ENCODE measurements at places on chromosomes 5 and 9.

DNA sequence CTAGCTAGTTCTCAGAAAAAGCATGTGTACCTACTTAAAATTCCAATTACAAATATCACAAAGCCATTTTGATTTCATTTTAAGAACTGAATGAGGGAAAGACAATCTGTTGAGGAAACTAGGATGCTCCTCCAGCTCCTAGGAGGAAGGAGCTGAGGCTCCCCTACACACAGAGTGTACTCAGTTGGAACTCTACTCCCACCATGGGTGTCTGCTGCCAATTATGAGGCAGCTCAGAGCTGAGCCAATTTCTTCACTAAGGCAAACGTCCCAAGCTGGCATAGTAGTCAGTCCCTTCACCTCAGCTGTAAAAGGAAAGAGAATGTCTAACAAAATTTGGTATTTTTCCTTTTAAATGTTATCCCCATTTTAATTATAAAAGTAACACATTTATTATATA lies 300.0 kb upstream of the TRPC7 start:
- no peak for DNase-seq

GRCh38 chr5:107329850-107330249 lies 340.9 kb downstream of the EFNA5 start:
- no peak for DNase-seq

GRCh38 chr9:72089451-72090130 lies 29.2 kb upstream of the C9orf57 start:
- no peak for DNase-seq

GRCh38 chr9:110571801-110572483 lies 7.6 kb downstream of the SVEP1 start:
- no peak for DNase-seq

DNA sequence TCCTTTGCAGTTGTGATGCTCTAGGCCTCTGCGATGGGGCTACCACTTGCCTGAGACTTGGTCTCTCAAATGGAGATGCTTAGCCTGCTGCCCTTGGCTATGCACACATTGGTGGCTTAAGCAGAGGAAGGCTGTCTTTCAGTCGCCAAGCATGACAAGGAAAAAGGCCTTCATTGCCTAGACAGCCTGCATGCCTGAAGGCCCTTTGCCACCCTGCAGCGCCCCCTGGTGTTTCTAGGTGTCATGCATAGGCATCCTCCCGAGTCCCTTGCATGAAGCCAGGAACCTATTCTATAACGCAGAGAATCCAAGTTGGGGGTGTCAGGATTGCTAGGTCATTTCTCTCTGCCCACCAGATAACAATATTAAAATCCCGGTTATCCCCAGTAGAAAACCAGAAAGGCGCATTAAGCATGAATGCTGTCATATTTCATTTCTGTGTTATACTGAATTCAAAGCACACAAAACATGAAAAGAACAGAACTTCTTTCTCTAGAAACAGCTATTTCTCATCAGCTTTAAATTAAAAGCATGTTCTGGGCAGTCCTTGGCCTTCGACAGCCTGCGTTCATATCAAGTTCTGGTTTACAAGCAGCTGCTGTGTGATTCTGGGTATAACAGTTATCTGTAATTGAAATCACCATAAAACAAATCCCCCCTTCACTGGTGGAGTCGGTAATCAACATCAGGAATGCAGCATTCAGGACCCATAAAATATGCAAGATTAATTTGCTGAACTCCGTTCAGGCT lies 59.7 kb upstream of the TRPC7 start:
- peak; percentile 21 for DNase-seq

DNA sequence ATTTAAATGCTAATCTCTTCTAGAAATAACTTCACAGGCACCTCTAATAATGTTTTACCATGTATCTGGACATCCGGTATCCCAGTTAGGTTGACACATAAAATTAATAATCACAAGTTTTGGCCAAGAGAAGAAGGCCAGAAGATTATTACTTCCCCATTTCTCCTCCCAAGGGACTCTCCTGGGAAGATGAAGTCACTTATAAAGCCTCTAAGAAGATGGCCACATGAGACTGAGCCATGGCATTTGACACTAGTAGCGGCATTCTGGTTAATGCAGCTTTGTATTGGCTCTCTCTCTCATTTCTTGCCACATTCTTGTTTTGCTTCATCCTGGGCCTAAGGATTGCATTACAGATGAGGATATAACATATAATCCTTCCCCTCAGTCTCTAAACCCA lies 34.5 kb upstream of the RASA1 start:
- DNase-seq, result no peak

DNA sequence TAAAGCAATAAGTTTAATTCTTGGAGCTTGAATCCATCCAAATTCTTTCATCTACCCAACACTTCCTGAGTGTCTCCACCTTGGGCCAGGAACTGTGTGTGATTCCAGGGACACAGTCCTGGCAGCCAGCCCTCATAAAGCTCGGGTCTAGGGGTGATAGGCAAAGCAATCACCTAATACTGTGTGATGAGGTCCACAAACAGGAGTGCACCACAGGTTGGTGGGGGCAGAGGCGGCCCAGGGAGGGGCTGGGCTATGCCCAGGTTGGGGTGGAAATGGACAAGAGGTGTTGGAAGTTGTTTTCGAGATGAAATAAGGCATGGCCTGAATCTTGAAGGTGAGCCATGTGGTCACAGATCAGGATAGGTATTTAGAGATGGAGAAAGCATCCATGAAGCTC lies 133.9 kb upstream of the PTCH1 start:
- no peak for DNase-seq

GRCh38 chr5:177596775-177597238 lies 3.1 kb upstream of the B4GALT7 start:
- no peak for DNase-seq

DNA sequence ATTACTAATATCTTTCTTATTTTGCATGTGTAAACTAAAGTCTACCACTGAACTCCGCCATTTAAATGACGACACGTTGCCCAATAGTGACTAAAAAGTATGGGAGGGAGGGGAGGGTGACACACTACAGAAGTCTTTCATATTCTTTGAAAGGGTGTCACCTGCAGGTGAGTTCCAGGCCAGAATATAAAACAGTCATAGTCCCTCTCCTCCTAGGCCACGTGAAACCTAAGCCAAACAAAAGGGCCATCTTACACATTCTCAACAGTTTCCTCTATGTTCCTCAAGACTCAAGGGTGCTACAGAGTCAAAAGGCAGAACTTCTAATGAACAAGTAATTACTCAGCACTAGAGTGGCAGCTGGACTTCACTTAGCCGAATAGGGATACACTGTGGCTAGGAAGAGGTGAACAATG lies 6.4 kb downstream of the CEMIP2 start:
- no peak for DNase-seq

GRCh38 chr9:97578846-97579245 lies 54.3 kb downstream of the TSTD2 start:
- no peak for DNase-seq

GRCh38 chr5:143355710-143356109 lies 47.8 kb downstream of the NR3C1 start:
- DNase-seq, result peak; percentile 83

DNA sequence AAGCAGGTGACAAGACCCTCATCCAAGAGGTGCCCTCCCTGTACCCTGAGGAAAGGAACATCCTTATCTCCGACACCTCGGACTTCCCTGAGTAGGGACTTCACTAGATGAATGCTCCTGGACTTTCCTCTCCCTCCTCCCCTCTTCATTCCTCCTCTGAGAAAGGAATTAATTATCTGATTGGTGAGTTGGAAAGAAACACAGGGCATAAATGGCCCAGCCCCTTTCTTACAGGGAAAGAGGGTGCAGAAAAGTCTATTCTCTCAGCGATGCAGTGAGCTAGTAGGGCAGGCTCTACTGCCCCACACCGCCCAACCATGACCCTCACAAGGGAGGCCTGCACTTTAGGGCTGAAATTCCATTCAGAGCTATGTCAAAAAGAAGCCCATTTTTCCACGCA lies 87.5 kb downstream of the TTC39B start:
- no peak for DNase-seq

DNA sequence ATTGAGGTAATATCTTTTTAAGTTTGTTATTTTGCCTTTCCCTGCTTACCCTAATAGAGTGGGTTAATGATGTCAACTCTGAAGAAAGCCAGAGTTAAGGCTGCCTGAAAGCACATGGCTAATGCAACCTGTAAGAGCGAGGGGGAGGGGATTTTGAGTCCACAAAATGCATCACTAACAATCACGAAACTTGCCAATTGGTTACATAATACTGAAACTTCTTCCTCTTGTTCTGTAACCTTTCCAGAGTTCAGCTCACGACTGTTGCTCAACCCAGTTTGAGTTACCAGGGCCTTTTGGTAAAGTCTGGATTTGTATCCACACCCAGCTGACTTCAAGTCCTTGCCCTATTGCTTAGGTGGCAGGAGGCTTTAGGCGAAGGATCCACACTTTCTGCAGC lies 308.8 kb downstream of the EFNA5 start:
- no peak for DNase-seq

GRCh38 chr9:106414042-106414441 lies 448.9 kb upstream of the ZNF462 start:
- DNase-seq, result no peak

GRCh38 chr5:149422366-149423048 lies 43.4 kb upstream of the IL17B start:
- peak; percentile 39 for DNase-seq

DNA sequence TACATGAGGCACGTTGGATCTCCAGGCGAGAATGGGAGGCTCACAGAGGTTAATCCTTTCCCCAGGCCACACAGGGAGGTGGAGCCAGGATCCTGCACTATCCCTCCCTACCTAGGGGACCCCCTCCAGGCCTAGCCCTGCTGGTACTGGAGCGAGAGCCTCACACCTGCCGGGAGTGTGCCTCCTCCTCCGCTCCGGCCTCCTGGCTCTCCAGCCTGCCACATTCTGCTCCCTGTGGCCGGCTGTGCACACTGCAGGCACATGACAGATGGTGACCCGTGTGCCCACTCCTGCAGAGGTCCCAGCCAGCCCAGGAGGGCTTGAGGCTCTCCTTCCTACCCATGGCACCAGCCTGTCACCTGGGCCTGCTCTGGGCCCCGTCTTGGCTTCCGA lies 93.4 kb downstream of the RXRA start:
- no peak for DNase-seq

DNA sequence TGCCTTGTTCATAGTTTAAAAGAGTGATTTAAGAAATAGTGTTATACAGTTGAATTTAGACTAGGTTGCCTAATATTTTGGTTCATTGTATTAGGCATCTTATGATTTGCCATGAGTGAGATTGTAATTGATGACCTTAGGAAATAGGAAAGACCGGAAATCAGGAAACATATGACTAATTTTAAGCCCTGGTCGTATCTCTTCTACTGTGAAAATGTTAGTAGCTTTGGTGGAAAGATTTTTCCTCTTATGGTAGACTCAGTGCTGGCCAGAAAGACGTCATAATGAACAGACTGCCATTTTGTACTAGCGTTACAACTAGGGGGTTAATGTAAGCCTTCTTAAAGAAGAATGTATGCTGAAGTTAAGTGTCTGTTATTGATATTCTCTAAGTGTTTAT lies 21.7 kb downstream of the SMARCA2 start:
- DNase-seq, result no peak

DNA sequence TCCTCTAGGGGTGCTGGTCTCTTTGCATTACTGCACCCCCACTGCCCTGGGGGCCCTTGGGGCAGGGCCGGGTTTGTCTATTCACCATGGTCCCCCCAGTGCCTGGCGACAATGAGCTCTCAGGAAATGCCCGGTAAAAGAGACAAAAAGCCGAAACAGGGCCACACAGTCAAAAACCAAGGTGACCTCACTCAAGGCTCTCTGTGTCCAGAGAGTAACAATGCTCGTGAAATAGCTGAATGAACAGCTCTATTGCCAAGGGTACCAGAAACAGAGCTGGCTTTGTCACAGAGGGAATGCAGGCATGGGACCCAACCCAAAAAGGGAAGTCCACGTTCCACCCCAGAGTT lies 16.0 kb downstream of the SH3PXD2B start:
- DNase-seq, result no peak

DNA sequence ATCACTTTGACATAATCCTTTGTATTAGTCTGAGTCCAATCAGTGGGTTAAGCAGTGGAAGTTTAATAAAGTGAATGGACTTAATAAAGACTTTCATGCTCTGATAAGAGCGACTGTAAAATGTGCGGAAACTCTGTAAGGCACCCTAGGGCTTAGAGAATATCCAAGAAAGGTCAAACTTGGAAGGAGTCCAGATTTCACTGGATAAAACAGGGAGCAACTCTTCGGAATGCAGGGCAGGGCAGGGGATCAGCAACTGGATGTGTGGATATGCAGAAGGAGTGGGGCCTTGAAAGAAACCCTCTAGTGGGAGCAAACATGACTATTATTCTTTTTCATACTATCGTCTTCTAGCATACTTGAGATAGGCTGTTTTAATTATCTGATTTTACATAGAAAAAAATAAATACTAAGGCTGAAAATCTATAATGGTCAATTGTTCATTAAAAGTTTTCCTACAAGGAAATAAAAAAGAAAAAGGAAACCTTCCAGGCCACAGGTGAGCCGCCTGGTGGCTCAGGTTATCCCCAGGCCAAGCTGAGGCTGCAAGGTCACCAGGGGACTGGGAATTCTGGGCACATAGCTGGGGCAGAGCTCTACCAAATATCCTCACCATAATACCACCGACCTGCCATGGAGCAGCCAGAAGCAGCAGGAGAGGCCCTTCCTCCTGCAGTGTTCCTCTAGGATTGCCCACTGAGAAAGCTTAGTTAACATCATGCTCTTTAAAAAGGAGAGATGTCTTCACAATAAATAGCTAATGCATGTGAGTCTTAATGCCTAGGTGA lies 46.3 kb upstream of the CCDC112 start:
- DNase-seq, result no peak

- DNase-seq, result no peak
Measured at GRCh38 chr9:33465596-33466564, 7.8 kb downstream of the NOL6 start.

- DNase-seq, result no peak
Measured at GRCh38 chr5:51944500-51945125, 561.4 kb downstream of the ISL1 start.

GRCh38 chr5:141870228-141870627 lies 8.0 kb downstream of the PCDH1 start:
- DNase-seq, result no peak

GRCh38 chr5:155530046-155530445 lies 516.5 kb downstream of the KIF4B start:
- no peak for DNase-seq

- DNase-seq, result no peak
Measured at GRCh38 chr9:127463382-127463781, 12.1 kb downstream of the LRSAM1 start.

- DNase-seq, result no peak
Measured at GRCh38 chr5:2005101-2006041, 122.6 kb upstream of the IRX4 start.

Data from CD4-positive, alpha-beta T cell treated with Interleukin-17A for 4 hours (primary cell).